ENCODE measurements at places on chromosomes 5 and 9.

DNA sequence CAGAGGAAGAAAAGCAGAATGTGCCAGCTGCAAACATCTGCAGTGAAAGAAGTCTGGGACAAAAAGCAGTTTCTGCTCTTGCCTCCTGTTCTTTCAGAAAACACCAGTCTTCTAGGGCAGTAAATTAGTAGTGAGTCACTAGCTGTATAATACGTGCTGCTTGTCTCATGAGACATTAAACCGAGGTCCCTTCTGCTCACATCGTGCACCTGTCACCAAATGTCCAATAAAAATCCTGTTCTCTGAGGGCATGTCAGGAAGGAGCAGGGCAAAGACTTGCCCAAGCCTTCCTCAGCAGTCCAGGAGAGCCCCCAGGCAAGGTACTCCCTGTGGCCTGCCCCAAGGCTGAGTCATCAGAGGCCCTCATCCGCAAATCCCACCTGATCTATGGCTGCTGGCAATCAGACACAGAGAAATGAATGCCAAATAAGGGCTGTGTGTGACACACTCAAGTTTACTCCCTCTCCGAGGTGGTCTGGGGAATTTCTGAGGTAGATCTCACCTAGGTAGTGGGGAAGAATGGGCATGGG is 255.3 kb upstream of the SMARCA2 start:
- no peak overlapping the region for H3K4me3 ChIP-seq
- no peak for DNase-seq
- peaks cover 4% of the 10 kb centered on the region for H3K4me1 ChIP-seq
- H3K27me3 ChIP-seq = no peaks in the 10 kb centered on the region

DNA sequence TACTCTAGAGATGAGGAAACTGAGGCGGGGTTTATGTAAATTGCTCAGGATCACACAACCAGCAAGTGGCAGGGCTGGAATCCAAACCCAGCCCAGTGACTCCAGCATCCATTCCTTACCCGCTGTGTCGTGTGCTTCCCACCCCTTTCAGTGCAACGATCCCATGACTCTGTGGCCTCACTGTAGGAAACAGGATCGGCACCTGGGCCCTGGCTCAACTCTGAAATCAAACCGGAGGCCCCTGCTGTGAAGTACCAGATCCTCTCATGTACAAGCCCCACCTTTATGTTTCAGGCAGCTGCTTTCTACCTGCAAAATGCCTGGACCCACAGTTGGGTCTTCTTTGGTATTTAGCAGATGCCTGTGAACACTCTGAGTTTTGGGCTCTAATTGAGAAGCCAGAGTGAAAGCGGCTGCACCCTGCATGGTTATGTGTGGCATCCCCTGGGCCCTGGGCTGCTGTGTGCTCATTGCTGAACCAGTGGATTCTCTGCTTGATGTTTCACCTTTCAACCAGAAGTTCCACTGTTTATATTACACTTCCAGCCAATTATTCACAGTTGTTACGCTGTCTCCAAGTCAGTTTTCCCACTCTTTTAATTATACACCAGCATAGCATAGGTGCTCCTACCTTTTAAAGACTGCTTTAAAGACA is 36.7 kb downstream of the ABLIM3 start:
- H3K36me3 ChIP-seq = no peaks in the 10 kb centered on the region
- H3K4me3 ChIP-seq = no peak overlapping the region
- H3K27me3 ChIP-seq = peaks cover 12% of the 10 kb centered on the region
- H3K27ac ChIP-seq = no peak overlapping the region
- no peaks in the 10 kb centered on the region for H3K4me1 ChIP-seq

DNA sequence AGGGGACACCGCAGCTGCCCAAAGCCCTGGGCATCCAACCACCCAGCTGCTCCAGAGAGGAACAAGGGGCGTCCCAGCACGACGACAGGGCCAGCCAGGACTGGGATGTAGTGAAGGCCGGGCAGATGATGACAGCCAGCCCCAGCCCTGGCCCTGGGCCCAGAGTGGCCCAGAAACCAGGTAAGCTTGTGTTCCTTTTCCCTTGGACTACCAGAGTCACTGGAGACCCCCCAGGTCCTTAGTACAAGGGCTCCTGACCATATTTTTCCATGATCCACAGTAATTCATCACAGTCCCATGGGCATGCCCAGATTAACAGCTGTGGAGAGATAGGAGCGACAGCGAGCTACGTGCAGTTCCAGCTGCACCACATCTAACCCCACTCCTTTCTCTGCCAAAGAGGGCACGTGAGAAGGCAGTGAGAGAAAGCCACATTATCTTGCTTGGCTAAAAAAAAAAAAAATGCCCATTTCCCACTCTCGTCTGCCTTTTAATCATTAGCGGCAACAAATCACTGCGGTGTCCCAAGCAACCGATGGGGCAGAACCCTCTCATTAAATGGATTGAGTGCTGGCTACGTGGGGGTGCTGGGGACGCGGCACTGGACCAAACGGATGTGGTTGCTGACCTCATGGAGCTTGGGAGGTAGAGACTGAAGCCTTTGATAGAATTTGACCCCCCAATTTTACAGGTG is 21.7 kb upstream of the SYNPO start:
- no peaks in the 10 kb centered on the region for H3K36me3 ChIP-seq
- H3K27me3 ChIP-seq = peaks cover 3% of the 10 kb centered on the region
- H3K4me1 ChIP-seq = peaks cover 14% of the 10 kb centered on the region
- DNase-seq = no peak

GRCh38 chr9:116639251-116639741 is 47.8 kb upstream of the TRIM32 start:
- no peak for DNase-seq
- no peaks in the 10 kb centered on the region for H3K27me3 ChIP-seq
- no peak overlapping the region for H3K4me3 ChIP-seq
- no peak overlapping the region for H3K27ac ChIP-seq
- peaks cover 4% of the 10 kb centered on the region for H3K36me3 ChIP-seq

DNA sequence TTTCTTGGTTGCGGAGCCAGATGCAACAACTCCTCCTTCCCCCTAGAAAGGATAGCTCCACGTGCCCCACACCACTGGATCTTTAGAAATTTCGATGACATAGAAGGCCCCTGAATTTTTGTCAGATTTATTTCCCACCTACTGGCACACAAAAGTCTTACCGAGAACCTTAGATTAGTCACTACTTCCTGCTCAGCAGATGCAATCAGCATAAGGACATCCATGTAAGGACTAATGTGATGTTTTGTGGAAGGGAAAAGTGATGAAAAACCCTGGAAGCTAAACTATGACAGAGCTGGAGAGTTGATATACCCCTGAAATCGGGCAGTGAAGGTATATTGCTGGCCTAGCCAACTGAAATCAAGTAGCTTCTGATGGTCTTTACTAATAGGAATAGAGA is 125.5 kb upstream of the NFIL3 start:
- H3K27me3 ChIP-seq = peaks cover 4% of the 10 kb centered on the region
- no peak overlapping the region for H3K4me3 ChIP-seq
- H3K27ac ChIP-seq = no peak overlapping the region

- no peak overlapping the region for H3K27ac ChIP-seq
- H3K4me3 ChIP-seq = no peak overlapping the region
- H3K27me3 ChIP-seq = peaks cover 1% of the 10 kb centered on the region
- no peak for DNase-seq
- H3K4me1 ChIP-seq = no peaks in the 10 kb centered on the region
Observed at GRCh38 chr5:136927571-136927970, 562.2 kb upstream of the TRPC7 start.
